ENCODE measurements at places on chromosomes 12 and 14.
A peak's percentile ranks its signal among the peaks of the same experiment; 100 is the strongest.

DNA sequence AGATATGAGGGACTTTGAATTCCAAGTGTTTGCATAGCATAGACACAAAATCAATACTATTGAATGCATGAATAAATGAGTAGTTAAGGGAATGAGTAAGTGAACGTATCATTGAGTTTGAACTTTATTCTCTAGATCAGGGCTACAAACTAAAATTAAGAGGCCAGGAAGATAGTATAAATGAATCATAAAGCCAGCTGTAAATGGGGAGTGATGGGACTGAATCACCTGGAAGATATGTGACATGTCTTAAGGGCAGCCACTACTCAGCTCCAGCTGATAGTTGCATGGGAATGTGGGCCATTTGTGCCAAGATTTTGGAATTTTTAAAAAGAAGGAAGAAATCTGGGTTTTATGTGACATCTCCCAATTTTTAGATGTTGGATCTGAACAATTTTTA, 229.9 kb downstream of the AKAP6 start:
- no peak for DNase-seq

DNA sequence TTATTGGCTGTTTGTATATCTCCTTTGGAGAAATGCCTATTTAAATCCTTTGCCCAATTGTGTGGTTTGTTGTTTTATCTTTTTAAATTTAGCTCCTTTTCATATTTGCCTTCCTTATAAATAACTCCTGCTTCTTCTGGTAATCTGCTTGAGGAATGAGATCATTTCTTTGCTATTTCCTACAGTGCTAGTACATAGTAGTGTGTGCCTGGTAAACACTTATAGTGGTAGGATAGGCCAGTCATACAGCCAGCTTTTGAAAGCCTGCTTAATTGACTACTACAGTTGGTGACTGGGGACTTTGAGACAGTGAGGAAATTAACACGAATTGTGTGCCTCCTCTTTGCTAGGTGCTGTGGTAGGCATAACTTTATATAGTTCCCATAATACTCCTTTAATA, 68.7 kb downstream of the BORCS5 start:
- no peak for DNase-seq

- no peak for DNase-seq
Observed at GRCh38 chr12:114275932-114276785, 129.8 kb downstream of the TBX5 start.

- DNase-seq = no peak
Observed at GRCh38 chr14:56280843-56281242, 162.6 kb downstream of the PELI2 start.

- no peak for DNase-seq
Observed at GRCh38 chr12:104823985-104824461, 134.1 kb downstream of the SLC41A2 start.

DNA sequence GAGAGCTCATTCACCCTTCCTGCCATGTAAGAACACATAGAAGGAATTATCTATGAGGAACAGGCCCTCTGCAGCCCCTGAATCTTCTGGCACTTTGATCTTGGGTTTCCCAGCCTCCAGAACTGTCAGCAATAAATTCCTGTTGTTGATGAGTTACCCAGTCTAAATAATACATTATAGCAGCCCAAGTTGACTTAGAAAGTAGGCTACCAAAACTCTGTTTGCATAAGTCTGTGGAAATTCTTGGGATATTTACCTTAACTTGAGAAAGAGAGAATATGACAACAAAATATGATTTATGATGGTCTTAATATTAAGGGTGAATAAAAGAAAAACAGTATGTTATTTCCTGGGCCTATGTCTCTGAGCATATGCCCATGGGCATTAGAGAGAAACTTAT, 433.0 kb upstream of the LMO3 start:
- no peak for DNase-seq

GRCh38 chr14:99731547-99732435, 47.7 kb downstream of the CYP46A1 start:
- no peak for DNase-seq

- DNase-seq = no peak
Observed at GRCh38 chr12:113057565-113058485, 1.3 kb downstream of the DTX1 start.

DNA sequence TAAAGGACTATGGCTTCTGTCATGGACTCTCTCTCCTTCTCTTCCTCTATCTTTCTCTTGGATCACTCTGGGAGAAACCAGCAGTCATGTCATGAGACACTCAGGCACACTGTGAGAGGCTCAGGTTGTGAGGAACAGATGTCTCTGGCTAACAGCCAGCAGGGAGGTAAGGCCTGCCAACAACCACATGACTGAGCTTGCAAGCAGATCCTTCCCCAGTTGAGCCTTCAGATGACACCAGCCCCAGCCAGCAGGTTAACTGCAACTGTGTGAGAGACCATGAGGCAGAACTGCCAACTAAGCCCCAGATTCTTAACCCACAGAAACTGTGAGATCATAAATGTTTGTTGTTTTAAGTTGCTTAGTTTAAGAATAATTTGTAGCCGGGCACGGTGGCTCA, 90.6 kb downstream of the VCPKMT start:
- no peak for DNase-seq

- peak; percentile 82 for DNase-seq
Observed at GRCh38 chr12:50070314-50071060, 13.1 kb downstream of the ASIC1 start.

- no peak for DNase-seq
Observed at GRCh38 chr14:45140661-45141187, 5.0 kb downstream of the FANCM start.

DNA sequence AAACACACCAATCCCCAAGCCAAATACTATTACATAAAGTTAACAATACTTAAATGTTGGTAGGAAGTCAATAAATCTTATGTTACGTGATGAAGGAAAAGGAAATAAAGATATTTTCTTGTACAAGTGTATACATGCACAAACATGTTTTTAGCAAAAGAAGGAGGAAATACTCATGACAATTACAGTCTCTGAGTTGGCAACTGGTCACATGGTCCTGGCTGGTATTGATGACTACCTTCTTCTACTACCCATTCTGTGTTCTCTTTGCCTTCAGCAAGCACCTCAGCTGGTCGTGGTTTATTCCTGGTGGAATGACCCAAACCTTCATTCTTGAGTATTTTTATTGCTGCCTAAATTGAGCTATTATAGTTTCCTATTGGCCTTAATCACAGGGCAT, 84.8 kb downstream of the PLBD1 start:
- no peak for DNase-seq

- DNase-seq = no peak
Observed at GRCh38 chr14:58740379-58740935, 102.7 kb downstream of the DACT1 start.

- DNase-seq = no peak
Observed at GRCh38 chr14:68885226-68886108, 92.6 kb upstream of the ZFP36L1 start.

DNA sequence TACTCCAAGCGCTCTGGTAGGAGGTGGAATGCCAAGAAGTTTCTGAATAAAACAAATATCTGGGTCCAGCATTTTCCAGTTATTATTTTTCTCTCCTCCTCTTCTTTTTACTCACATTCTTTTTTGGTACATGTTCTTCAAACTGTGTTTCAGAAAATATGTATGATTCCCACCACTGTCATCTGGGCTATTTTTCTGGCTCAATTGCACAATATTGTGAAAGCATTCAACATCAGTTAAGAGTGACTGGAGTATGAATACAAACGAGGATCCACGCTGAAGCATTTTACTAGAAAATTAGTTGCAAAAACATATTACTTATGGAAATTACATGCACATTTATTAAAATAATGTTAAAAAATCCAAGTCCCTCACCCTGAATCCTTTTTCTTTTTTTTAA, 61.5 kb downstream of the KCNMB4 start:
- no peak for DNase-seq

- no peak for DNase-seq
Observed at GRCh38 chr12:3019005-3019680, 58.0 kb upstream of the TSPAN9 start.

DNA sequence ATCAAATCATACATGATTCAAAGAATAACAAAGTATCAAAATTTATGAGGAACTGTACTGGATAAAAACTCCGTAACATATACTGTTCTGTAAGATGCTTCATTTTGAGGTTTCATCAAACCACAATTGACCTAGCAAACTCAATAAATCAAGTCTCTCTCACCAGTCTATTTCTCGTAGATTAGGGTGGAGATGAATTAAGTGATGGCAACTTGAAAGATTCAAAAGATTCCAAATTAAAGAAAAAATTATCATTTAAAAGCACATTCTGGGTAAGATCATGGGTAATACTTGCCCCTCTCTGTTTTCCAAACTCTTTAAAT, 74.4 kb downstream of the PAPLN start:
- DNase-seq = no peak

- no peak for DNase-seq
Observed at GRCh38 chr12:89382328-89382727, 30.0 kb upstream of the DUSP6 start.

DNA sequence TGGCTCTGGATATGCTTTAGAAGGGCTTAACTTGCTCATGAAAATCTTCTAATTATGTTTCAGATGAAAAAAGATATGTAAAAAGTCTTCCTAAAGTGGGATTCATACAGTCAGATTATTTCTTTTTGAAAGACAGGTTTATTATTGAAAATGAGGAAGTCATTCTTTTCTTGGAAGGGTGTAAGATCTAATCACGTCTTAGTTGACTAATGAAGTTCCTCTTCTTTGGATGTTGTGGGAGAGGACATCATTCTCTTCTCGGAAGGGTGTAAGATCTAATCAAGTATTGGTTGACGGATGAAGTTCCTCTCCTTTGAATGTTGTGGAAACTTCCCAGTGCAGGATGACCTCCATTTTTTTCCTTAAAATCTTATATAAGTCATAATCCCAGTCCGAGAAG, 74.9 kb downstream of the ALG10 start:
- no peak for DNase-seq

- DNase-seq = no peak
Observed at GRCh38 chr12:76329159-76329558, 19.1 kb downstream of the BBS10 start.

- no peak for DNase-seq
Observed at GRCh38 chr14:89489761-89490437, 72.9 kb upstream of the FOXN3 start.

- DNase-seq = no peak
Observed at GRCh38 chr14:89978656-89979055, 22.9 kb downstream of the TDP1 start.

DNA sequence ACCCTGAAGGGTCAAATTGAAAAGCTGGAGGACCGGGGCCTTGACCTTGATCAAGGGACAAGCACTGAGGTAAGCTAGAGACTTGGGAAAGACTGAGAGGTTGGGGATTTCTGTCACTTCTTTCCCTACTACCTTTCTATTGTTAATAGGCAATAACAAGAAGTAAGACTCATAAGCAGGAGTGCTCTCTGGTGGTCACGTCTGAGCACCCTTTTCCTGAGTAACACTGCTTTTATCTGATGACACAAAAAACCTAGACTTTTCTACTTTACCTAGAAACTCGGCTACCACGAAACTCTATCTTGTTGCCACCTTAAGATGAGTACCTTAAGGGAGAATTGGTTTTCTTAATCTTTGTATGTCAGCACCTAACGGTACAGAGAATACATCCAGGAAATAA, 35.5 kb upstream of the PPFIBP1 start:
- DNase-seq = no peak

- no peak for DNase-seq
Observed at GRCh38 chr12:18436170-18436569, 174.9 kb downstream of the PIK3C2G start.

DNA sequence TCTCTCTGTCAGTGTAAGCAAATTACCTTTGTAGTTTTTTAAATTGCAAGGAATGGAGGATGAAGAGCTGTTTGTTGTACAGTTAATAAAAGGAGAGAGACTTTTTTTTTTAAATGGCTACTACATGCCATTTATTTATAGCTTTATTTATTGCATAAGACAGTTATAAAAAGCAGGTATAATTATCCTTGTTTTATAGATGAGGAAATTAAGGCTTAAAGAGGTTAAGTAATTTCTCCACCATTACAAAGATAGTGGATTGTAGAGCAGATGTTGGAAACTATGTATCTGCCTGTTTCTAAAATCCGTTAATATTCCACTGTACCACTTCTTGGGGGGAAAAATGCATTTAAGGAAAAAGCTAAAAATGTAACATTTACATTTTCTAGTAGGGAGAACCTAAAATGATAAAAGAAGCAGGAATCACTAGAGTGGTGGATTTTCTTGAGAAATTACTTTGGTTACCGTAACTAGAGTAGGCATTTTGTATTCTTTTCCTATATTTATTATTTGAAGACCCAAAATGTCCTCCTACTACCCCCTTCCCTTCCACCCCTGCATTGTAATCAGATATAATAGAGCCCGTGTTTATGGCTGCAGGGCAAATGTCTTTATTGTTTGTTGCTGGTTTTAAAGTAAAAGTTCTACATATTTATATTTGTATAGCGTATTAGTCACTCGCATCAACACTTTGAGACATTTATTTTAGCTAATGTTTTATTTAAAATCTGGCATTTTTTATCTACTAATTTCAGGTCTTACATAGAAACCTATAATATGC, 2.3 kb downstream of the SNAPC1 start:
- DNase-seq = no peak

- DNase-seq = peak; percentile 65
Observed at GRCh38 chr14:64762044-64763034, 58.1 kb downstream of the PLEKHG3 start.

DNA sequence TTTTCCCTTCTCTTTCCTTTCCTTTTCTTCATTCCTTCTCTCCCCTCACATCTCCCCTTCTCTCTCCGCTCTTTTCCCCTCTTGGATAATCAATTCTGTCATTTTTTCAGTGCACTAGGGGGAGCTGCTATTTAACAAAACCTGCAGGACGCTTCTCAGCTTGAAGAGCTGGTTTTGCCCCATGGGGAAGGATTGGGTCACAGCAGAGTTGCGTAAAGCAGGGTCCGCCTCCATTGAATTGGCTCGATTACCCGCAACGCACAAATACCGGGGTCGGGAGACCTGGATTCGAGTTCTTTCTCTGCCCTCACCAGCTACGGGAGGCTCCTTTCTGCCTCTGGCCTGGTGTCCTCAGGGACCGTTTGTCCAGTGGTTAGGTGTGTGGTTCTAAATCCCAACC, 42.1 kb upstream of the CHGA start:
- no peak for DNase-seq

- no peak for DNase-seq
Observed at GRCh38 chr14:87002776-87003175, 990.2 kb downstream of the GALC start.

- no peak for DNase-seq
Observed at GRCh38 chr12:121934309-121934664, 15.9 kb downstream of the CFAP251 start.

DNA sequence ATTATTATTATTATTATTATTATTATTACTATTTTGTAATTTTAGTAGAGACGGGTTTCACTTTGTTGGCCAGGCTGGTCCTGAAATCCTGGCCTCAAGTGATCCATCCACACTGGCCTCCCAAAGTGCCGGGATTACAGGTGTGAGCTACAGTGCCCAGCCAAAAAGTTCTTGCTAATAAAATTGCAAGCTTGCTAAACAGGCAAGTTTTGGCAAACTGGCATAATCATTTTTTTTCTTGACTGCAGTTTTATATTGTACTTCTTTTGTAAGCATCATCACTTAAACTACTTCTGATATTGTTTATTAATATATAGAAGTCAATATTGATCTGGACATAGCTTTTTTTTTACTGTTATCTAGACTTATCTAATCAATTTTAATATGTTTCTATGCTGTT, 536.4 kb downstream of the LRFN5 start:
- DNase-seq = no peak

Measured in CD4-positive, alpha-beta T cell treated with Interleukin-17A for 4 hours (primary cell).